ENCODE measurements at places on chromosomes 1 and 21.
A peak's percentile ranks its signal among the peaks of the same experiment; 100 is the strongest.

DNA sequence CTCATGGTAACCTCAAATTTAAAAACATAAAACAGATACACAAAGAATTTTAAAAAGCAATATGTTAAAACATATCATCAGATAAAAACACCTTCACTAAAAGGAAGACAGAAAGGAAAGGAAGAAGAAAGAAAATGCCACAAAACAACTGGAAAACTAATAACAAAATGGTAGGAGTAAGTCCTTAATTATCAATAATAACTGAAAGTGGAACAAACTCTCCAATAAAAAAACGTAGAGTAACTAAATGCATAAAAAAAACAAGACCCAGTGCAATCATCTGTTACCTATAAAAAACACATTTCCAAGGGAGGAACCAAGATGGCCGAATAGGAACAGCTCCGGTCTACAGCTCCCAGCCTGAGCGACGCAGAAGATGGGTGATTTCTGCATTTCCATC, 47.1 kb upstream of the ACADM start:
- DNase-seq: no peak

- no peak for DNase-seq
Observed at GRCh38 chr1:11590395-11590794, 63.8 kb downstream of the FBXO2 start.

DNA sequence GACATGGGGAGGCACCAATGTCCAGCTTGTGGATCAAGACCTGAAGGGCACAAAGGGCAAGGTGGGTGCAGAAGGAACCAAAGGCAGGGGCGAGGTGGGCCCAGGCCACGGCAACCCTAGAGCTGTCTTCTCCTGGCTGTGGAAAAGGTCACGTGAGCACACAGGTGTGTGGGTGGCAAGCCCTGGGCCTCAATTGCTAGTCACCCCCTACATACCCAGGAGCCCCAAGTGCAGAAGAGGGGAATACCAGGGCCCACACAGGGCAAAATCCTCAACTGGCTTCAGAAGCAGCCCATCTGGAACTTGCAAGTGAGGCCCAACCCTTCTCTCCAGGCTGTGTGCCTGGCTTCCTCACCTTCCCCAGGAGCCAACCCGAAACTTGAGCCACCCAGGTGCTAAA, 25.6 kb downstream of the ZBTB17 start:
- no peak for DNase-seq

DNA sequence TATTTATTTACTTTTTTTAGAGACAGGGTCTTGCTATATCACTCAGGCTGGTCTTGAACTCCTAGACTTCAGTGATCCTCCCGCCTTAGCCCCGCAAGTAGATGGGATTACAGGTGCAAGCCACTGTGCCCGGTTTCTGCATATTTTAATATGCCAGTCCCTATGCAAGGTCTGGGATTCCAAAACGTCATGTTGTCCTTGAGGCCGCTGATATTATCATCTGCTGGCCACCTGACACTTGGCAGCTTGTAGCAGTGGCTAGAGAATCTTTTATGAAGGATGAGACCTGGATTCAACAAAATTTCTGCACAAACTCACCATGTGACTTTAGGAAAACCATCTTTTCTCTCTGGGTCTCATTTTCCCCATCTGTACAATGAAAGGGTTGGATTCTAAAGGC, 32.9 kb upstream of the OSBPL9 start:
- no peak for DNase-seq

DNA sequence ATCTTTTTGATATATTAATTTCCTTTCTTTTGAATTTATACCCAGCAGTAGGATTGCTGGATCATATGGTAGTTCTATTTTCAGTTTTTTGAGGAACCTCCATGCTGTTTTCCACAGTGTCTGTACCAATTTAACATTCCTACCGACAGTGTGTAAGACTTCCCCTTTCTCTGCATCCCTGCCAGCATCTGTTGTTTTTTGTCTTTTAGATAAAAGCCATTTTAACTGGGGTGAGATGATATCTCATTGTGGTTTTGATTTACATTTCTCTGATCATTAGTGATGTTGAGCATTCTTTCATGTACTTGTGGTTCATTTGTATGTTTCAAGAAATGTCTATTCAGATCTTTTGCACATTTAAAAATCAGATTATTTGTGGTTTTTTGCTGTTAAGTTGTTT, 62.4 kb upstream of the STUM start:
- DNase-seq: no peak

DNA sequence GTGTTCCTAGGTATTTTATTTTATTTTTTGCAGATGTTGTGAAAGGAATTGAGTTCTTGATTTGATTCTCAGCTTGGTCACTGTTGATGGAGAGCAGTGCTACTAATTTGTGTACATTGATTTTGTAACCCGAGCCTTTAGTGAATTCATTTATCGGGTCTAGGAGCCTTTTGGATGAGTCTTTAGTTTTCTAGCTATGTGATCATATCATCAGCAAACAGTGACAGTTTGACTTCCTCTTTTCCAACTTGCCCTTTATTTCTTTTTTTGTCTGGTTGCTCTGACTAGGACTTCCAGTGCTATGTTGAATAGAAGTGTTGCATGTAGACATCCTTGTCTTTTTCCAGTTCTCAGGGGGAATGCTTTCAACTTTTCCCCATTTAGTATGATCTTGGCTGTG, 138.9 kb downstream of the LHX8 start:
- DNase-seq: no peak

- no peak for DNase-seq
Observed at GRCh38 chr1:49397086-49397485, 620.4 kb upstream of the BEND5 start.

GRCh38 chr1:56645677-56646305, 677 bp downstream of the PRKAA2 start:
- peak; percentile 48 for DNase-seq

GRCh38 chr1:225191199-225191753, 236.6 kb downstream of the LBR start:
- DNase-seq: no peak

- no peak for DNase-seq
Observed at GRCh38 chr1:43861988-43862735, 71.4 kb upstream of the ARTN start.

DNA sequence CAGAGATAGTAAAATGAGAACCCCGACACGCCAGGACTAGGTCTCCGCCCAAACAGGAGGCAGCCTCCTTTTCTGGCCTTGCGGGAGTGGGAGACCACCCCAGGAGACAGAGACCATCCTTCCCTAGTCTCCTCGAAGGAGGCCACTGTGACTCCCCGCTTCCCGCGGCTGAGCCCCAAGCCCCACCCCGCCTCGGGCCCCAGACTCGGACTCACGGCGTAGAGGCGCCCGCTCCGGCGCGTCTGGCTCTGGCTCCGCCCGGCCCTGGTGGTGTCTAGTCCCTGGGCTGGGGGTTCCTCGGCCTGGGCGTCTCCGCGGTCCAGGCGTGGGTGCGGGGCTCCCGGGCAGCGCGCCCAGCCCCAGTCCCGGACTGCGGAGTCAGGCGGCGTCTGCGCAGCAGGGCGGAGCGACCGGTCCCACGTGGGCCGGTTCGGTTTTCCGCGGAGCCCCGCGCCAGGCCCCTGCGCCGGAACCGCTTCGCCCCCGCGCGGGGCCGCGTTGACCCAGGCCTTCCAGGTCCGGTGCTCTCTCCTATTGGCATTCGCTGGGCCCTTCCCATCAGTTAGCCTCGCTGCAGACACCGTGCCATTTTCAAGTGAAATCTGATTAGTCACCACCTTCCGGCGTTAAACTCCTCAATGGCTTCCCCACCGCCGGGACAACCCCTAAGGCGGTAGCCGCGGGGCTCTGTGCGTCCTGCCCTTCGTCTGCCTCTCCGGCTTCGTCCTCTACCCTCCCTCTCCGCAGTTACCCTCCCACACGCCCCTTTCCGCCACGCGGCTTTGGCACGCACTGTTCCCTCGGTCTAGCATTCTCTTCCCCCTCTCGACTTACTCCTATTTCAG, at the start of gene C1orf216:
Gene C1orf216 (minus strand): TSS at position 393 of the 845 bp plus-strand sequence. CDS start 2,563 bp downstream, outside the sequence.
- DNase-seq: no peak

GRCh38 chr1:31657020-31657804, 12.5 kb upstream of the PEF1 start:
- no peak for DNase-seq

DNA sequence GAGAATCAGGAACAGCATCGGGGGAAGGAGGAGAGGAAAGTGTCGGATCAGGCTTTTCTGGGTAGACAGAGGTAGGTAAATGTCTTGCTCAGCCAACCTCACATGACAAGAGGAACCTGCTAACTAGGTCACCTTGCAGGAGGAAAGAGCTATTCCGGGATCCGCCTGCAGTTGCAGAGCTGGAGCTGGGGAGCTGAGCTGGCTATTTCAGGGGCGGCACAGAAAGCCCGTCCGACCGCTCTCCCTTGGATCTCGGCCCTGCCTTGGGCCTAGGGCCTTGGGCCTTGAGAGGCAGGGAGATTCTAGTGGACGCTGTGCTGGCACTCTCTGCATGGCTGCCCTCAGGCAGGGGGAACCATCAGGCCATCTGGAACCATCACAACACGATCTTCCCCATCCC, 56.5 kb upstream of the CTPS1 start:
- no peak for DNase-seq

DNA sequence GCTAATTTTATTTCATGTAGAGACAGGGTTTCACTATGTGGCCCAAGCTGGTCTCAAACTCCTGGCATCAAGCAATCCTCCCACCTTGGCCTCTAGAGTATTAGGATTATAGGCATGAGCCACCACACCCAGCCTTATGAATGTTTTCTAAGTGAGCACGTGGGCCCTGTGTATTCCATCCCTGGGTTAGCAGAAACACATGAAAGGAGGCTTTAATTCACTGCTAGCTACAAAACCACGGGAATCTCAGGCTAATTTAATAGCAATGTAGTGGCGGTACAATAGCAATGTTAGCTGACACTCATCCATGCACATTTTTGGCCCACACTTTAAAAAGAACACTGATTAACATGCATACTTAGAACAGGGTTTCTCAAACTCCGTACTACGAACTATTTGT, 32.0 kb downstream of the VTCN1 start:
- DNase-seq: no peak

- no peak for DNase-seq
Observed at GRCh38 chr1:151916726-151917370, 7.5 kb upstream of the THEM4 start.

DNA sequence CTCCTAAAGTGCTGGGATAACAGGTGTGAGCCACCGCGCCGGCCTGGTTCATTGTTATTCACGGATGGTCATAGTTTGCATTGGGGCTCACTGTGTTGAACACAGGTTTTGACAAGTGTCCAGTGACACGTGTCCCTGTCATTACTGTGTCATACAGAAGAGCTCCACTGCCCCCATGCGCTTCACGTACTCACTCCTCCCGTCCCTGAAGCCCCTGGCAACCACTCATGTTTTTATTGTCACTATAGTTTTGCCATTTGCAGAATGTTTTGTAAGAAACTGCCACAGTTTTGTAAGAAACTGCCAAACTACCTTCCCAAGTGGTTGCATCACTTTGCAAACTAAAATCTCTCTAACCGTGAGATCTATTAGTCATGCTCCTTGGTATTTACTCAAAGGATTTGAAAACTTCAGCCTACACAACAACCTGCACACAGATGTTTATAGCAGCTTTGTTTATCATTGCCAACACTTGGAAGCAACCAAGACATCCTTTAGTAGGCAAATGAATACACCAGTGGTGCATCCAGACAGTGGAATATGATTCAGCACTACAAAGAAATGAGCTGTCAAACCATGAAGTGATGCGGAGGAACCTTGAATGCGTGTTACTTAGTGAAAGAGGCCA, 163.2 kb upstream of the COL6A1 start:
- peak; percentile 38 for DNase-seq
